ENCODE measurements at places on chromosomes 1 and 21. TPM values are rescaled to one million over a fixed set of nuclear protein-coding genes. Genes with fewer than 3 reads are reported as not detected.

SPATA45 gene
- polyA plus RNA-seq, result not detected

HCRTR1 gene
- polyA plus RNA-seq, result not detected

FALEC gene
- not detected for polyA plus RNA-seq

TAS1R3 gene
- not detected for polyA plus RNA-seq

RNF2 gene
- polyA plus RNA-seq, result 27.6 TPM

LHX8 gene
- not detected for polyA plus RNA-seq

ZNF692 gene
- 11.0 TPM for polyA plus RNA-seq

ZMYM4 gene
- polyA plus RNA-seq, result 38.6 TPM

AIRE gene
- not detected for polyA plus RNA-seq

TMEM200B gene
- polyA plus RNA-seq, result not detected

DNA sequence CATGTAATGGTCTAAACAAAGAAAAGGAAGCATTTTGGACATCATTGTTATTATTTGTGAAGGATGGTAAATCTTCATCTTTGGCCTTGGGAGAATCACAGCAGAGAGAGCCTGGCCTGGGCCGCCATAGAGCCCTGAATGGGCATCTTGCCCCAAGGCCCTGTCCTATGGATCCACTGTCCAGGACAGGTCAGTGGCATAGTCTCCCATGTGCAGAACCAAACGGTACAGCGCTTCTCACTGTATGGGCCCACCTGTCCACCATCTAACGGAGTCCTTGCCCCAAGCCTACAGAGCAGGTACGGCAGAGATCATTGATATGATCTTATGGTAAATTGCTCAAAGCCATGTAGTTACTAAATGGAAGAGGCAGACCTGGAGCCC, 185.7 kb downstream of the FOXD2 start:
- no peak for DNase-seq

GRCh38 chr21:32645261-32646182, 33.3 kb upstream of the CFAP298 start:
- no peak for DNase-seq

DNA sequence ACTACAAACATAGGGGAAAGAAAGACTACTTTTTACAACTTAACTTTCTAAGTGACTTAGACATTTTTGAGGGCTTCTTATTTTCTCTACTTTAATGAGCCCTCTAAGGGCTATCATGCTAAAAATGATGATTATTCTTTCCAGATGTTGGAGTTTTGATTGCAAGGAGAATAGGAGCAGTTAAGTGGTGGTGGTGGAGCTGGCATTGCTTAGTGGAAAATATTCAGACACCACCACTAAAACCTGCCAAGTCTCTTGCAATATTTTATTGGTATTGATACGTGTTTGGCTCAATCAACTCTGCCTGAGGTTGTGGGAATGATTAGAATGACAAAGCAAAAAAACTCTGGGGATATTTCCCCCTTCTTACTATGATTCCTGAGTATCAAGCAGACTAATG, 82.6 kb upstream of the PTGFR start:
- DNase-seq, result no peak

DNA sequence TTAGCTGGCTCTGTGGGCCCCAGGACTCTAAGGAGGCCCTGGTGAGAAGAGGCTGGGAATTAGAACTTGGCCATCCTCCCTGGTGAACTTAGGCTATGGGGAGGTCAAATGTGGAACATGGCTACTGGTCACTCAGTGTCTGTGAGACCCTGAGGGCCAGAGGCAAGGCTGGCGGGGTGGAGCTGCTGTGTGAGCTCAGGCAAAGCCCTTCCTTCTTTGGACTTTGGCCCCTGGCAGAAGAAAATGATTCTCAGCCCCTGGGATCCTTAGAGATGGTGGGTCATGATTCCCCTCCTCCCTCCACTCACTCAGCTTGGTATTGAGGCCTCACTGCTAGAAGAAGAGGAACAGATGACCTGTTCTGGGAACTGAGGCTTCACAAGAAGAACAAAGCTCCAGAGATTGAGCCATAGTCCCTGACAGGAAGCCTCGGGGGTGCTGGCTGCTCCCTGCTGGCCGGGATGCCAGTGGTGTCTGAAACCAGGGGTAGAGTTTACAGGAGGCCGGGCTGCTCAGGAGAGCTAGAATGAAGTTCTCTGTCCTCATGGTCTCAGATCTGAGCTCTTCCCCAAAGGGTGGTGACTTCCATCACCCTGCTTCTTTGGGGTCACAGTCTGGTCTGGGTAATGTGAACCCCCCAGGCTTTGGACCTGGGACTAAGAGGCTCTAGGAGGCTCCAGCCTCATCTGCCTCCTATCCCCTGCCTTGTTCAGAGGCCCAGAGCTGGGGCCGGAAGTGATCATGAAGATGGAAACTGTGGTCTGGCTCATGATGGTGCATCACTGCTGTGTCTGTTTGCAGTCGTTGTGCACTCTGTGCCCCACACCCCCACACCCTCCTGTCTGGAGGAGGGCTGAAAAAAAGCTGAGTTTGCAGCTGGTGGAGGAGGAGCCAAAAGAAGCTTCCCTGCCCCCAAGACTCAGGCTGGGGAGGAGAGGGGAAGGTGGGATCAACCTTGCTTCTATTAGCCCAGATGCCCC, 905 bp downstream of the BTBD19 start:
- peak; percentile 79 for DNase-seq

- DNase-seq, result no peak
Measured at GRCh38 chr1:62318320-62318755, 896 bp downstream of the KANK4 start.

GRCh38 chr1:221522529-221522940, 219.4 kb downstream of the DUSP10 start:
- DNase-seq, result no peak

GRCh38 chr1:62307895-62308492, 11.2 kb downstream of the KANK4 start:
- DNase-seq, result no peak

DNA sequence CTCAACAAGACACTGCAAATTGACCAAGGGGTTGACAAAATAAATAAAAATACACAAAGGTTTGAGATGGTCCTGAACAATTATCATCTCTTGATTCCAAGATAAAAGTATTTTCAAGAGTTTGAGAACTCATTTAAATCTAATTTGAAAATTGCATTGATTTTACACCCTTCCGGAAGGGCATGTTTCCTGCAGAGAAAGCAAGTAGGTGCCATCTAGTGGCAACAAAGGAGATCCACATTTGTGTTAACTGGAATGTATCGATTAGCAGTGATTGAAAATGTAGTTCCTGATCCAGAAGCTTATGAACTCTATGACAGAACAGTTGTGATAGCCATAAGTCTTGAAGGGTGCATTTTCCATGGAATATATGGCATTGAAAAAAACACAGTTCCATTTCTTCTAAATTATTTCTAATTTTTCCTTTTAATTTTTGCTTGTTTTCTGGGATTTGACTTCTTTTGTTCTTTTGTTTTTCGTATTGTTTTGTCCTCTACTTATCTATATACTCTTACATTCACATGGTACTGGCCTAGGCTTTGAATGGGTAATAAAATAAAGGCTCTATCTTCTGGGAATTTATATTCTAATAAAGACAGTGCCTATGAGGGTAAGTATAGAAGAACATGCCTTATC, 143.7 kb downstream of the DNM3 start:
- peak; percentile 43 for DNase-seq

DNA sequence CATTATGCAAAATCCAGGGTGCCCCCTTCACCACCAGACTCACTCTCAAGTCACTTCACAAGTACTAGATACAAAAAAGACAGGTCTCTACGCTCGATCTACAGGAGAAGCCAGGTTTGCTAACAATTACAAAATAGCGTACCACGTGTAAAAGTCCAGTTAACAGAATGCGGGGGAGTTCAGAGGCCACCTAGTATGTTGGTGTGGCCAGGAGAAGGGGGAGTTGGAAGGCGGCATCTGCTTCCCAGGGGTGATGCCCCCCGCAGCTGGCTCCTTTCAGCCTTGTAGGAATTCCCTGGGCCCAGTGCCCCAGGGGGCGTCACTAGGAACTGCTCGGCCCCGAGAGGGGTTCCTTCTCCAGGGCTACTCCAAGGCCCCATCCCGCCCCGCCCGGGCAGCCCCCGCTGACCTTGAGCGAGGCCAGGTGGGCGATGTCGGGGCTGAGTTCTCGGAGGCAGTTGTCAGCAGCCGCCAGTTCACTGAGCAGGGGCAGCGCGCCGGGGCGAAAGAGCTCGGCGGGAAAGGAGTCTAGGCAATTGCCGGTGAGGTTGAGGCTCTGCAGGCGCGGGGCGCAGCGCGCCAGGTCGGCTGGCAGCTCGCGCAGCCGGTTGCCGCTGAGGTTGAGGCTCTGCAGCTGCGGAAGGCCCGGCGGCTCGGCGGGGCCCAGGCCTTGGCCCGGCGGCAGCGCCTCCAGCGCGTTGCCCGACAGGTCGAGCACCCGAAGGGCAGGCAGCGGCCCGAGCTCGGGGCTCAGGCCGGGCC, 664 bp downstream of the LRRC47 start:
- no peak for DNase-seq

DNA sequence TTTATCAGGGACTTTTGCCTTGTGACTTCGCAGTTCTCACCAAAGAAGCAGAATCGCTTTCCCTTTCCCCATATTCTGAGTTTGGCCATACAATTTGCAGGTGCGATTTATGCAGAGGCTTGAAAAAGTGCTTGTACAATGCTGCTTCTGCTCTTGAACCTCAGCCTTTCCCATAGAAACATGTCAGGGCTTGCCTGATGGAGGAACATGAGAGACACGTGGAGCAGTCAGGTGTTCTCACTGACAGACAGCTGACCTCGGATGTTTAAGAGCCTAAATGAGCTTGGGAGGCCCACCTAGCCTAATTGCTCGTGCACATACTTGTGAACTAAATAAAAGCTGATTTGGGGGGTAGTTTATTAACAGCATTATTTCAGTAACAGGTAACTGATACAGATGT, 290.0 kb downstream of the S1PR1 start:
- no peak for DNase-seq

GRCh38 chr1:201563941-201564340, 25.0 kb downstream of the NAV1 start:
- DNase-seq, result no peak

GRCh38 chr1:211479624-211480023, 12.3 kb downstream of the RD3 start:
- no peak for DNase-seq

- no peak for DNase-seq
Measured at GRCh38 chr1:151336556-151336955, 9.3 kb upstream of the PI4KB start.

GRCh38 chr1:246492611-246493245, 14.4 kb downstream of the SMYD3 start:
- DNase-seq, result no peak

- no peak for DNase-seq
Measured at GRCh38 chr1:175148068-175148467, 44.5 kb downstream of the KIAA0040 start.

DNA sequence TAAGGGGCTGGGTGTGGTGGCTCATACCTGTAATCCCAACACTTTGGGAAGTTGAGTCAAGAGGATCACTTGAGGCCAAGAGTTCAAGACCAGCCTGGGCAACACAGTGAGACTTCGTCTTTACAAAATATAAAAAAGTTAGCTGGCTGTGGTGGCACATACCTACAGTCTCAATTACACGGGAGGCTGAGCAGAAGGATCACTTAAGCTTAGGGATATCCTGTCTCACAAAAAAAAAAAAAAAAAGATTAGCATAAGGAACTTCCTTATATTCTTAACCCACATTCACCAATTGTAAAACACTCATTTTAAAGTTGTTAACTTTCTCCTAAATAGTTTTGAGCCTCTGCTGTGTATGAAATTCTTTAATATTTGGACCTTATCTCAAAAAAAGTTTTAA, 53.1 kb downstream of the ABCD3 start:
- no peak for DNase-seq

DNA sequence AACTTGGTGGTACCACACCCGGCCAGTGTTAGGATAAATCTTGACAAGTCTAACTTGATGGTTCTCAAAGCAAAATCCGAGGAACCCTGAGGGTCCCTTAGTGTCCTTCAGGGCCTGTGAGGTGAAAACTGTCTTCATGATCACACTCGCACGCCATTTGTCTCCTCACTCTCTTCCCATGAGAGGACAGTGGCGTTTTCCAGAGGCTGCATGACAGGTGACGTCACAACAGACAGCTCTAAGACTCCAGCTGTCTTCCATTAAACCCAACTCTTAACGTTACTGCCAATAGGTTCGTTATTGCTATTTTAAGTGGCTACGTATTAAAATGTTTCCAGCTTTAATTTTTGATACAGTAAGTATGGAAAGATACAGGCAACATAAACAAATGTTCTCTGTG, 13.8 kb downstream of the CFAP74 start:
- DNase-seq, result no peak

DNA sequence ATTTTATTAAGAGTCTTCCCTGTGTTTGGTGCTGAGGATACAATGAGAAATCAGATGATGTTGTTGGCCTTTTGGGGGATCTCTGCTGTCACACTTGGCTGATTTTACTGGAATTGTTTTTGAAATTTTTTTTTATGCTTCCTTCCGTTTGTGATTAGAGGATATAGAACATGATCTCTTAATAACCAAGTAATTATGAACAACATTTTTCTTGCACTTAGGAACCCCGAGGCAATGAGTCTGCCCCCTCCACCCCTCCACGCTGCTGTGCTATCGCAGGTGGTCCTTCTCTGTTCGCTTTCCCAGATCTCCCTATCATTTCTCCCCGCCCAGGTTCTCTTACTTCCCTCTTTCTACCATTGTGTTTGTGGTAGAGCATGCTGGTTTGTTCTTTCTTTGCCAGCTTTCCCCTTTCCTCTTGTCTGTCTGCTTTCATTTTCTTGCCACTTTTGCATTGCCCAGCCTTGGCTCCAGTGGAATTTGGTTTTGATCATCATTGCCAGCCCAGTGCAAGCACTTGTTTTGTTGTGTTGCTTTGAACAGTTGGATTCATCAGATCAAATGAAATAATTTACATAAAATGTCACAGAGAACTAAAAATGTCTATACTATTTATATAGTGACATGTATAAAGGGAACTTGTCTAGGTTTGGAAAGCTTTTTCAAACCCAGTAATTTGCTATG, 73.1 kb upstream of the SCCPDH start:
- no peak for DNase-seq

- no peak for DNase-seq
Measured at GRCh38 chr1:114033961-114034360, 54.7 kb downstream of the OLFML3 start.

- DNase-seq, result no peak
Measured at GRCh38 chr1:6928106-6928885, 143.0 kb downstream of the CAMTA1 start.

- DNase-seq, result no peak
Measured at GRCh38 chr21:46125846-46126301, 28.0 kb downstream of the COL6A2 start.

GRCh38 chr1:60848583-60849188, 233.7 kb upstream of the NFIA start:
- DNase-seq, result no peak

- DNase-seq, result no peak
Measured at GRCh38 chr1:85090225-85090624, 41.9 kb upstream of the MCOLN3 start.

DNA sequence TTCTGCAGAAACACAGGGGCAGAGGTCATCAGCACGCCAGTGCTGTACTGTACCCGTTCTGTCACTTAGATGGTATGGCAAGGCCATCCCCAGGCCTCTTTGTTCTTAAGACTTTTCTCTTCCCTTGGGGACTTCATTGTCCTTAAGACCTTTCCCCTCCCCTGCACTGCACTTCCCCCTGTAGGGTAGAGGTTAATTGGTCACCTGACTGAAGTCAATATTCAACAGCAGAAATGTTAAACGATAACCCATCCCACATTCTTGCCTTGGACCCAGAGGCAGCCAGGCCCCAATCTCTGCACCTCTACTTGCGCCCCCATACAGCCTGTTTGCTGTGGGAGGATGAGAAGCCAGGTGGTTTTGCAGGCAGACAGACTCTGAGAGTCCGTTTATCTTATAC, 10.2 kb downstream of the PHGDH start:
- no peak for DNase-seq
